Colonic mucosa (tissue), 4 donors: ENCODE measurements at places on chromosomes 1 and 21.
A peak's percentile ranks its signal among the peaks of the same experiment; 100 is the strongest.

DNA sequence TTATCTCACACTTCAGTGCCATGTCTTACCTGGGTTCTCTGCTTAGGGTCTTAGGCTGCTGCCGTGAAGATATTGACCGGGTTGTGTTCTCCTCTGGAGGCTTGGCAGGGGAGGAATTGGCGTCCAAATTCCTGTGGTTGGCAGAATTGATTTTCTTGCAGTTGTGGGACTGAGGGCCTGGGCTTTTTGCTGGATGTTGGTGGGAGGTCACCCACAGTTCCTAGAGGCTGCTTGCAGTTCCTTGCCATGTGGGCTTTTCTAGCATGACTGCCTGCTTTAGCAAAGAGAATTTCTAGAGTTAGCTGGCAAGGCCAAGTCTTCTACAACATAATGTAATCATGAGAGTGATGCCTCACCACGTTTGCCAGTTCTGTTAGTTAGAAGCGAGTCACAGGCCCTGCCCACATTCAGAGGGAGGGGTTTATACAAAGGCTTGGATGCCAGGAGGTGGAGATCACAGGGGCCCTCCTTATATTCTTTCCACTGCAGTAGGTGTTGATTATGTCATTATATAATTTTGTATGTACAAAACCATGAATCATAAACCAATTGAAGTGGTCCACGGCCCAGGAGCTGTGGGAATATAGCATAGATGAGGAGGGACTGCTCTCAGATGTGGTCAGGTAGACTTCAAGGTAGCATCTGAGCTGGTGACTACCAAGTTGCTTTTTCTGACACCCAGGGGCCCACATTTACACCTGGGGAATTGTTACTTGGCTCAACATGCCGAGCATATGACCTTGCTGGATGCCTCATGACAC, 6.6 kb downstream of the UBL4B start:
- H3K27me3 ChIP-seq, result no peaks in the 10 kb centered on the region
- H3K4me3 ChIP-seq, result no peak overlapping the region
- DNase-seq, result no peak
- no peaks in the 10 kb centered on the region for H3K4me1 ChIP-seq
- no peak overlapping the region for H3K27ac ChIP-seq
- no peaks in the 10 kb centered on the region for H3K36me3 ChIP-seq

DNA sequence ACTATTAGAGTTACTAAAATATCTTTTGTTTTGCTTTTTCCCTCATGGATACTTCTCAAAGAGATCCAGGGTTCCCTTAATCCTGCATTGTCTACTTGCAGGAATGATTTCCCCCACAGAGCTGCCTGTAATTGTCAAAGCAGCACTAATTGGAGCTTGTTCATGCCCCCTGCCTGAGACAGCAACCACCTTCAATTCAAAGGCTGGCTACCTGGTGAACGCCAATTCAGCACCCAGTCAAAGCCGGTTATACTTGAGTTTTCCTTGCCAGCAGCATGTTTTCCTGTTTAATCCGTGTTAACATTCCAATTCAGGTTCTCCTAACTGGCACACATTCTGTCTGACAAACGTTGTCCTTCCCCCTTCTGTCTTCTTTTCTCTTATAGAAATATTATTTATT, 382.9 kb downstream of the NTNG1 start:
- no peaks in the 10 kb centered on the region for H3K4me1 ChIP-seq
- no peaks in the 10 kb centered on the region for H3K27me3 ChIP-seq
- no peak overlapping the region for H3K4me3 ChIP-seq
- no peak for DNase-seq
- no peak overlapping the region for H3K27ac ChIP-seq
- no peaks in the 10 kb centered on the region for H3K36me3 ChIP-seq

- H3K4me3 ChIP-seq, result no peak overlapping the region
Observed at GRCh38 chr21:35381743-35382310, 332.7 kb upstream of the RUNX1 start.

- H3K4me3 ChIP-seq, result no peak overlapping the region
- no peak for DNase-seq
- H3K36me3 ChIP-seq, result no peaks in the 10 kb centered on the region
- H3K27me3 ChIP-seq, result no peaks in the 10 kb centered on the region
Observed at GRCh38 chr21:26212220-26212619, 41.6 kb upstream of the APP start.

DNA sequence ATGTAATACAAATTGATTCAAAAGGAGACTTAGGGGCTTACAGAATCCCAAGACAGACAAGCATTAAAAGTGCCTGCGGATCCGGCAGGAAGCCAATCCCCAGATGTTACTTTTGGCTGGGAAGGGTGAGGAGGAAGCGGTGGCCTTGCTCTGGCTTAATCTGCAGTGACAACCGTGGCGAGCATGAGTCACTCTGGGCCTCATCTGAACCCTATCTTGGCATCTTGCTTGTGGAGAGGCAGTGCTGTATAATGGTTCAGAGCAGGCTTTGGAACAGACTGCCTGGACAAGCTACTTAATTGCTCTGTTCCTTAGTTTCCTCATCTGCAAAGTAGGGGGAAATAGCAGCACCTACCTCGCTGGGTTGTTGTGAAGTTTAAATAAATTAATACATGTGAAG, 74.1 kb downstream of the XCL2 start:
- H3K27me3 ChIP-seq, result no peaks in the 10 kb centered on the region
- H3K27ac ChIP-seq, result peak overlapping the region; percentile 40
- H3K4me1 ChIP-seq, result peaks cover 20% of the 10 kb centered on the region
- peak; percentile 70 for DNase-seq
- no peak overlapping the region for H3K4me3 ChIP-seq

- H3K4me1 ChIP-seq, result peaks cover 7% of the 10 kb centered on the region
- no peak for DNase-seq
- H3K36me3 ChIP-seq, result no peaks in the 10 kb centered on the region
- no peaks in the 10 kb centered on the region for H3K27me3 ChIP-seq
Observed at GRCh38 chr1:154940213-154940560, 3.7 kb upstream of the PMVK start.

DNA sequence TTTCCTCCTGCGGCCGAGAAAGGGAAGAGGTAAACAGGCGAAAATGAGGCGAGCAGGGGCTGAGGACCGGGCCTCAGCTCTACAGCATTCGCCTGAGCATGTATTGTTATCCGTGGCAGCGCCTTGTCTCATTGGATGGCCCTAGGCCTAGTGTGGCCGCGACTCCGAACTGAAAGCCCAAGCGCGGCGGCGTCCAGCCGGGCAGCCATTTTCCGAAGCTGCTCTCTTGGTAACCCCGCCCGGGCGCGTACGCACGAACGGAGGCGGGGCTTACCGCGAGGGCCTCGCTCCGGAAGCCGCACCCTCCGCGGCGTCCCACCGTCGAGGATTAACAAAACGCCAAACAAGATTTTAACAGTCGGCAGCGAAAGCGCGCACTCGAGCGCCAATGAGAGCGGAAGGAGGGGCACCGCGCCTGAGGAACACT, 797 bp upstream of the USP1 start:
- H3K4me1 ChIP-seq, result peaks cover 4% of the 10 kb centered on the region
- no peaks in the 10 kb centered on the region for H3K27me3 ChIP-seq
- H3K4me3 ChIP-seq, result peak overlapping the region; percentile 95
- DNase-seq, result no peak
- H3K27ac ChIP-seq, result peak overlapping the region; percentile 99
- H3K36me3 ChIP-seq, result no peaks in the 10 kb centered on the region

DNA sequence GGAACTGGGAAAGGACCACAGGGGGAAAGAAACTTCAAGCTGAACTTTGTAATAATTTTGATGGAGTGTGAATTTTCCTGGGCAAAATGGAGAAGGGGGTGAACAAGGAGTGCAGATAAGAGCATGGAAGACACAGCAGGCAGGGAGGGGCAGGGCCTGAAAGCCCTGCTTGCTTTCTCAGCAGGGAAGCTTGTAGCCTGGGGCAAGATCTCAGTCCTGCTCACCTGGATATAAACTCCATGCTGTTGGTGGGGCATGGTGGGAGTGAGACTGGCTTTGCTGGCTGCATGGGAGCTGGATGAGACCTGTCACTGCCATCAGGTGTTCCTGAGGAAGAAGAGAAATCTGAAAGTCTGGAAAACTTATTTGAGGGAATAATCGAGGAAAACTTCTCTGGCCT, 58.7 kb upstream of the RC3H1 start:
- H3K4me1 ChIP-seq, result no peaks in the 10 kb centered on the region
- H3K4me3 ChIP-seq, result no peak overlapping the region
- no peak overlapping the region for H3K27ac ChIP-seq
- no peaks in the 10 kb centered on the region for H3K27me3 ChIP-seq
- H3K36me3 ChIP-seq, result no peaks in the 10 kb centered on the region
- no peak for DNase-seq

- H3K27me3 ChIP-seq, result peaks cover 12% of the 10 kb centered on the region
- no peaks in the 10 kb centered on the region for H3K36me3 ChIP-seq
- H3K4me3 ChIP-seq, result no peak overlapping the region
- no peaks in the 10 kb centered on the region for H3K4me1 ChIP-seq
- no peak for DNase-seq
- H3K27ac ChIP-seq, result no peak overlapping the region
Observed at GRCh38 chr1:38129971-38130370, 83.4 kb upstream of the POU3F1 start.

DNA sequence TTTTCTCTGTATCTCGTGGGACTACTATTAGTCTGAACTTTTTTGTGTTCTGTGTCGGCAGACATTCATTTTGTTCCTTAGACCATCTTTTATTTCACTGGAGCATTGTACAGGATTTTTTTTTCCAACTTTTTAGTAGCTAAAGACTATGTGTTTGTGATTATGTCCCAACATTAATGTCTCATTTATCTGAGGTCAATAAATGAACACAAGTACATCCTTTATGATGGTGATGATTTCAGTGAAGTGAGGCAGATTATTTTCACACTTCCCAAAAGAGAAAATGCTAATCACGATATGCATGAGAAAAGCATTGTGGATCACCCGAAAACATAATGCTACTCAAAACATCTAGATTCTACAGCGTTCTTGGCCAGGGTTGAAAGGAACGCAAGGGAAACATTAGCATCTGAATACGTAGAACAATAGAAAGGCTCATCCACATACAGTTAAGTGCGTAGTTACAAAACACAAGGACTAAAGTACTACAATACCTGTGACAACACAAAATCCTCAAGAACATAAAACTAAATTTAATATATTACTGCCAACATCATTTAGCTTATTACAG, 981.7 kb upstream of the NCAM2 start:
- no peak overlapping the region for H3K4me3 ChIP-seq
- no peak for DNase-seq
- H3K4me1 ChIP-seq, result no peaks in the 10 kb centered on the region

GRCh38 chr1:31902510-31902860, 35.7 kb downstream of the PTP4A2 start:
- DNase-seq, result no peak
- H3K4me1 ChIP-seq, result no peaks in the 10 kb centered on the region
- no peaks in the 10 kb centered on the region for H3K27me3 ChIP-seq
- H3K4me3 ChIP-seq, result no peak overlapping the region

GRCh38 chr1:35885961-35886558, 3.1 kb downstream of the AGO1 start:
- H3K36me3 ChIP-seq, result no peaks in the 10 kb centered on the region
- H3K27me3 ChIP-seq, result no peaks in the 10 kb centered on the region
- DNase-seq, result no peak
- peaks cover 3% of the 10 kb centered on the region for H3K4me1 ChIP-seq
- no peak overlapping the region for H3K27ac ChIP-seq

DNA sequence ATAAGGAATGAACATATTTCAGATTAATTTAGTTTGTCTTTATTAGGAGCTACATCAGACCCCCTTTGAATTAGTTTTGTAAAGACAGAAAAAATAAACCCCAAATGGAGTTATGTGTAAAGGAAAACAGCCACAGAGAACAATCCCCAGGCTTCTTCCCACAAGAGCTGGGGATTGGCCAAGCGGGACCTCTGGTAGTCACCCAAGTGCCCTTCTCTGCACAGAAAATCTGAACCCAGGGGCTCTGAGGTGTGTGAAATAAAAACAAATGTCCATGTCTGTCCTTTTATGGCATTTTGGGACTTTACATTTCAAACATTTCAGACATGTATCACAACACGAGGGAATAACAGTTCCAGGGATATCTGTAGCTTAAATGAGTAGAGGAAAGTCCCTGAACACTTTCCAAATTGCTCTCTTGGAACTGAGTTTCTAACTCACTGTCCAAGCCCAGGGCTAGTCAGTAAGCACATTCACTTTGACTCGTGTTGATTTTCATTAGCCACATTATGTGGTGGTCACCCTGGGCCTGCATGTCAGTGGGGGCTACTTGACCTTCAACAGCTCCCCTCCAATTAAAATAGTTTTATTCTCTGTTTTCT, 22.5 kb downstream of the DPT start:
- H3K27me3 ChIP-seq, result no peaks in the 10 kb centered on the region
- no peak overlapping the region for H3K4me3 ChIP-seq
- H3K36me3 ChIP-seq, result no peaks in the 10 kb centered on the region

DNA sequence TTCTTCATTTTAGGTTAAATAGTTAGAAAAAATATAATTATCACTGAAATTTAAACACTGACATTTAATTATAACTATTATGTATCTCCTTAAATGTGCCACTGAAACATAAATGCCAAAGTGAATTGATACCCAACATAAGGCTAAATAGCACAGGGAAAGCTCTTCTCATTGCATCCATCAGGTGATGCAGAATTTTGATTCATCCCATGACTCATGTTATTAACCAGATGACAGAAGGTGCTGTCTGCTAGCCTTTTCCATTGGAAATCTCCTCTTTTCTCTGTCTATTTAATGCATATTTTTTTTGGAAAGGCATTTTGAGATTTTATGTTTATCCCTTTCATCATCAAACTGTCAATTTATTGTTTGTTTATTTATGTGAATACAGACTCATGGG, 136.8 kb downstream of the KCNK2 start:
- H3K36me3 ChIP-seq, result no peaks in the 10 kb centered on the region
- H3K4me1 ChIP-seq, result no peaks in the 10 kb centered on the region
- no peak overlapping the region for H3K27ac ChIP-seq
- no peaks in the 10 kb centered on the region for H3K27me3 ChIP-seq
- no peak overlapping the region for H3K4me3 ChIP-seq

DNA sequence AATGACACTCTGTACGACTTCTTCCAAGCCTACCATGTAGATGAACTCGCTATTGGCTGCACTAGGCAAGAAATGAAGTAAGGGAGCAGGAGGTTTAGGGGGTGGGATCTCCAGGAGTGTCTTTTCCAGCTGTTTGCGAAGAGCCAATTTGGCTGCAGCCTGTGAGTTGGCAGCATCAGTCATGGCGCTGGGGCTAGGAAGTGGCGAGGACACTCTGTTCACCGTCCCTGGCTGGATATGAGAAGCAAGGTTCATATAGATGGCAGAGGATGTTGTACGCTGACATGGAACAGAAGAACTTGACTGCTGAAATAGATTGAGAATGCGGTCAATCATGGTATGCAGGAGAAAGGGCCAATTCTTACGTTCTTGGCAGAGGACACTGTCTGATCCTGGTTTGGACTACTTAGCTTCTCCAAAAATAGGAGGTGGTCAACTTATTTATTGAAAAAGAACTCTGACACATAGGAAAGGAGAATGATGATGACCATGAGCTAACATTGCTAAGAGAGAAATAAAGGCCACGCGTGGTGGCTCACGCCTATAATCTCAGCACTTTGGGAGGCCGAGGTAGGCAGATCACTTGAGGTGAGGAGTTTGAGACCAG, 41.2 kb downstream of the SLC27A3 start:
- no peak overlapping the region for H3K4me3 ChIP-seq
- peaks cover 40% of the 10 kb centered on the region for H3K36me3 ChIP-seq

- H3K27me3 ChIP-seq, result no peaks in the 10 kb centered on the region
- H3K36me3 ChIP-seq, result no peaks in the 10 kb centered on the region
- H3K27ac ChIP-seq, result no peak overlapping the region
- no peak for DNase-seq
- H3K4me3 ChIP-seq, result no peak overlapping the region
Observed at GRCh38 chr1:31010086-31010989, 55.2 kb downstream of the PUM1 start.
